ENCODE measurements at places on chromosomes 3 and 15.

- no peak for DNase-seq
Measured at GRCh38 chr3:84125201-84125721, 833.5 kb upstream of the CADM2 start.

DNA sequence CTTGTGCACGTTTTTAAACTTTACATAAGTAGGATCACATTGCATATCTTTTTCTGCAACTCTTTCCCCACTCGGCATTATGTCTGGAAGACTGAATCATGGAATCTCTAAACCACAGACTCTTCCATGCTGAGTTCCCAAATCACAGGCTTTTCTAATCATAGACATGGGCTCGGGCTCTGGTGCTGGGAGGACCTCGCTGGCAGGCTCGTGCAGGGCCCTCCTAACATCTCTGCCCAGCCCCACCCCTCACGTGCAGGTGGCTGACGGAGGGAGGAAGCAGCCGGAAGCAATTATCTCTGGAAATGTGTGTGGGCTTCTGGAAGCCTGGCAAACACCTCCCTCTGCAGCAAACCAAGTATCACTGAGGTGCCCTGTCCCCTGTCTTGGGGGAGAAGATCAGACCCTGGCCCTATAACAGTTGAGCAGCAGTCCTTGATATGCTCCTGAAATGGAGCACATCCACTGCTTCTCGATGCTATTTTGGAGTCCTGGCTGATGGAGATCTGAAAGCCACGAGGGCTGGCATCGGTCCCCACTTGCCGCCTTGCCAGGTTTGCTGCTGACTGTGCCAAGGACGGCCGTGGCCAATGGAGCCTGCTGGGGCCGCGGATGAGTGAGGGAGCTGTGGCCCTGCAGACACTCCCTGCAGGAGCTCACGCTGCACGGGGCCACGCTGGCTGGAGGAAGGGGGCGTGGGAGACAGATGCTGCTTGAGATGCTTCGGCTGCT is 4.4 kb upstream of the IQSEC1 start:
- no peak for DNase-seq

DNA sequence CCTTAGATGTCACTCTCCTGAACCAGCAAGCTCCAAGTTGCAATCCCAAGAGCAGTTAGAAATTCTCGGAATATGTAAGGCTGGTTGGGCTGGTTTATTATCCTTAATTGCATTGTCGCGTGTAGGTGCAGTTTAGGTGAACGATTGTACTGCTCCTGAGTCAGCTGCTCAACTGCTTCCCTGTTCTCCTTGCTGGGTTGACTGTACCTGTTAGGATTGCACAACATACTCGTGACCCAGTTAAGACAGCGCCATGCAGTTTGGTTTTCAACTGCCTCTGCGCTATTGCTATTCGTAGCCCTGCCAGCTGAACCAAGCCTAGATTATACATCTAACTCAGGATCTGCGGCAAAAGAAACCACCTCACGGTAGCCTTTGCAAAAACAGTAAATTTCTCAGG is 41.0 kb downstream of the BCL2L10 start:
- no peak for DNase-seq

- no peak for DNase-seq
Measured at GRCh38 chr3:194019398-194020165, 116.4 kb upstream of the HES1 start.

DNA sequence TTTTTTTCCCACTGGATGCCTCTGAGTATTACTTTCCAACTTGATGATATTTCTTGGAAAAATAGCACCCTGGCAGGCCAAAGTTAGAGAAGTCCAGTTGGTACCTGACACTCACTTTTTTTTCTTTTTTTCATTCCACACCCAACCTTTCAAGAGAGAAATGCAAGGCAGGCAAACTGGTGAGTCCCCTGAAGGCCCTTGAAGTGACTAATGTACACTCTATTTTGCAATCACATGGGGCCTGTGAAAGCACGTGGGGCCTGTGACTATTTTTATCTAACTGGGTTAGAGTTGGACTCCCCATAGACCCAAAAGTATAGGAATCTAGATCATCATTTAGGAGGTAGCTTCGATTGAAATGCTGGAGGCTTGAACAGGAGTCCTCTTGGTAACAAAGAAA is 316.7 kb downstream of the CHL1 start:
- DNase-seq = no peak

GRCh38 chr15:51030649-51031316 is 63.9 kb downstream of the TNFAIP8L3 start:
- no peak for DNase-seq

GRCh38 chr3:61617041-61617440 is 55.7 kb downstream of the PTPRG start:
- DNase-seq = no peak

Data from stimulated activated CD8-positive, alpha-beta memory T cell treated with anti-CD3 and anti-CD28 coated beads, Interleukin-4, amount 100 ng/mL, for 24 hours (primary cell).